ENCODE measurements at places on chromosomes 4 and X.

DNA sequence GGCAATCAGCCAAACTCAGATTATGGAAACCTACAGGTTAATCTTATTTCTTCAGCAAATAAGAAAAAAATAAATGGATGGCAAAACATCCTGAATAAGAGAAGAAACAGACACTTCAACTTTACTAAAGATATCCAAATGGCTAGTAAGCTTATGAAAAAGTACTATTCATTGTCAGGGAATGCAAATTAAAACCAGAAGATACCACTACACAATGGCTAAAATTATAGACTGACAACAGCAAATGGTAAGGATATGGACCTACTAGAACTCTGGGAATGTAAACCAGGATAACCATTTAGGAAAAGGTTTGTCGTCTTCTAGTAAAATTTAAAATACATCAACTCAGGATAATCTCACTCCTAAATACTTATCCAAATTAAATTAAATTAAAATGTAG, 24.3 kb downstream of the GRSF1 start:
- DNase-seq: no peak

GRCh38 chrX:102599951-102600579, 750 bp downstream of the ARMCX5 start:
- no peak for DNase-seq

- no peak for DNase-seq
Measured at GRCh38 chr4:94804650-94805049, 46.9 kb downstream of the BMPR1B start.

DNA sequence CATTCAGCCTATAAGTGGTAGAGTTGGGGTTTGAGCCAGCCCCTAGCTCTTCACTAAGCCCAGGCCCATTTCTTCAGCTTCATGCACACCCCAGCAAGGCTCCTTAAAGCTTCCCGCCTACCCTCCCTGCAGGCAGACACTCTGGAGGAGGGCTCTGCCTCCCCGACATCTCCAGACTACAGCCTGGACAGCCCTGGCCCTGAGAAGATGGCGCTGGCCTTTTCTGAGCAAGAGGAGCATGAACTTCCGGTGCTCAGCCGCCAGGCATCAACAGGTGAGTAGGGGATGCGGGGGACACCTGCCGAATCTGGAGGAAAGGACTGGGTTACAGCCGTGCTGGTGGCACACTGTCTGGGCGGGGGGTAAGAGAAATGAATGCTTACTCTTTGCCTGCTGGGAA, 11.1 kb downstream of the SASH3 start:
- DNase-seq: no peak
